ENCODE measurements at places on chromosomes 2 and 18.
A peak's percentile ranks its signal among the peaks of the same experiment; 100 is the strongest.

- DNase-seq: no peak
Observed at GRCh38 chr18:37854396-37854795, 288.8 kb upstream of the CELF4 start.

DNA sequence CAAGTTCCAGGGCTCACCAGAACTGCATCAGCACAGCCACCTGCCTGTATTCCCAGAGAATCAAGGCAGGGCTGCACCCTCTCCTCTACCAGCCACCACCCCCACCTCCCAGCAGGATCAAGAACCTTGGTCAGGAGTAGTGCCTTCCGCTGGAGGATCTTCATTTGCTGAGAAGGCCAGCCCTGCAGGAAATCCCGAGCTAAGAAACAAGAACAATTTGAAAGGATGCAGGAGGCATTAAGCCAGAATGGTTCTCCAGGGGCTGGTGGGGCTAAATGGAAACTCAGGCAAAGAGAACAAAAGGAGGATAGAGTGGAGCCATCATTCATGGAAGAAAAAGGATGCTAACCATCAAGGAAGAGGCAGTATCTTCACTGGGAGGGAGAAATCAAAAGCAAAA, 147.3 kb upstream of the SLC14A2 start:
- no peak for DNase-seq

DNA sequence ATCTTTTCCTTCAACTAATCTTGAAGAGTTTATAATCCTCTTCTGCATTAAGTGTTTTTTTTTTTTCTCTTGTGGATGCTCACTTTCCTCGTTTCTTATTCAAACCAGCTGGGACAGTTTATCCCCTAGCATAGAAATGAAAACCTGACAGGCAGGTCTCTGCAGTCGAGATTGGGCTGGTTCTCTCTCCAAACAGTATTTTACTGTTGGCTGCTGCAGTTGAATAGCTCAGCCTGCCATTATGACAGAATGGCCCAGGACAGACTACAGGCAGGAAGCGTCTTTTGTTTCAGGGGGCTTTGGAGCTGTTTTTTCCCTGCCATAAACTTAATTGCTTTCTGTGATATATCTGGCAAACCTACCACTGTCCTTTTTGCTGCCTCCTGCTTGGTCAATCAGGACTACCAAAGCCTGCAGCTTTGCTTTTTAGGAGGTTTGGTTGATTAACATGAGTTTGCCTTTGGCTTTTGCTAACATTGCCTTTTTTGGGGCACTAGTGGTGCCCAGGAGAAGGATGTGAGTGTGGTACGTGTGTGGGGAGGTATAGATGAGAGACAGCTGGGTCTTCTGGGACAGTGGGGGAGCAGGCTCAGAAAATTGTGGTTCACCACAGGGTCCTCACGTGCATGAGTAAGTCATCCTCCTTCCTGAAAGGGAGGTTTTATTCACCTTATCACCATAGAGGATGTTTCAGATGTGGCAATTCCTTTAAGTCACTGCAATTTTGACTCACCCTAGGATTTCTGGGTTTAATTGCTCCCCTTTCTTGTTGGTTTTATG, 128.7 kb downstream of the LYPD6B start:
- DNase-seq: no peak

DNA sequence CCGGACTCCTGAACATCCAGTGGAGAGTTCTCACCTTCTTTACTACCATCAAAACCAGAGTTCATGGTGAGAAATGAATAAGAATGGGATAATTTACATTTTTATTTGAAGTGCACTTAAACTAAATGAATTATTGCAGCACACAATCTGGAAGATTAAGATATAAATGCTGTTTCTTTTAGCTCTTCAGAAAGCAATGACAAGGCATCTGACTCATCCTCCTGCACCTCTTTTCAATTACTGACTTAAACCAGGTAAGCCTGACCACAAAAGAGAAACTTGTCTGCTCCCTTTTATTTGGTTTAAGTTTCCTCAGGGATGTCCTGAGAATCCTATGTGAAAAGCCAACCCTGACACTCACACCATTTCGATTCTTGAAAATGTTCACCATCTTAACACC, 720 bp upstream of the DSC2 start:
- no peak for DNase-seq

DNA sequence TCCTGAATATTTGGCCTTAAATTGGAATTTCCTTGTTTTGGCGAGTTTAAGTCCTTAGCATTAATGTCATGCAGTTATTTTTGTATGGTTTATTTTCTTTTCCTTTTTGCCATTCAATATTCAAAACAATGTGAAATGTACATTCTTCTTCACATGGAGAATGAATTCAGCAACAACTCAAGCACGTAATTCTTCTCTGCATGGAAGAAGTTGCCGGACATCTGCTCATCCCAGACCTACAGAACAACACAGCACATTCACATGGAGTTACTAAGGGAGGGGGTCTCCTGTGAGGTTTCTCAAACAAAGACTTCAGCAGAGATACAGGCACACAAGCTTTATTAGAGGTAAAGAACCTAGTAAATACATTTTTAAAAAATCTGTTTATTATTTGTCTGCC, 236.8 kb downstream of the SATB2 start:
- no peak for DNase-seq

DNA sequence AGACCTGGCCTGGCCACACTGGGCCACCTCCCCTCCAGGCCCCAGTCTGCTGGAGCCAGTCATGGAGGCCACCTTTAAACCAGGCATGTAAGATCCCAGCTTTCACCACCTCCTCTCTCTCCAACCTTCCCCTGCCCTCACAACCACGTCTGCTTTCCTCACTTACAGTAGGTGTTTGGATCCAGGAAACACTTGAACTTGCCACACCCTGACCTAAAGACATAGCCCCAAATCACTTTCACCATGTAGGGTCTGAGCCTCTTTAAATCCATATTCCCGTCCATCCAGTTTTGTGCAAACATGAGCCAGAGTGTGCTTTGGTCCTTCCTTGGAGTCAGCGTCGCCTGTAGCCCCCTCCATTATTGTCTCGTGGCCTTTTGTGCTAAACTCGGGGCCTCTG, 66.8 kb downstream of the NRP2 start:
- DNase-seq: no peak

GRCh38 chr2:211055438-211055837, 499.0 kb downstream of the CPS1 start:
- DNase-seq: no peak

GRCh38 chr18:50395093-50395492, 20.2 kb downstream of the SKA1 start:
- DNase-seq: no peak

- DNase-seq: no peak
Observed at GRCh38 chr2:239903803-239904202, 121.3 kb downstream of the NDUFA10 start.

GRCh38 chr2:176542476-176542875, 273.2 kb downstream of the MTX2 start:
- DNase-seq: no peak

DNA sequence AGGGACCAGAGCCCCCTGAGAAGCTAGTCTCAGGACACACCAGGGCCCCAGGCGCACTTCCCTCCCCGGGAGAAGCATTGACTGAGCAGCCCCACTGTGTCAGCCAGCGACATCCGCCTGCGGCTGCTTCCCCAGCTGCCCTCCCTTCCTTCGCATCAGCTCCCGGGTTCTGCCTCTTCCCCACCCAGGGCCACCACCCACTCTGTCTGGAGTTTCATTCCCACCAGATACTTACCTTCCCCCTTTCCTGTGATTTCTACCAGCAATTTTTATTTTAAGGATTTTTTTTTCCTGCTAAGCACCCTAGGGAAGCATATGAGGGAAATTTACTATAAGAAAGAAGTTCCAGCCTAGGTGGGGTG, 99.2 kb downstream of the SMAD7 start:
- DNase-seq: no peak

DNA sequence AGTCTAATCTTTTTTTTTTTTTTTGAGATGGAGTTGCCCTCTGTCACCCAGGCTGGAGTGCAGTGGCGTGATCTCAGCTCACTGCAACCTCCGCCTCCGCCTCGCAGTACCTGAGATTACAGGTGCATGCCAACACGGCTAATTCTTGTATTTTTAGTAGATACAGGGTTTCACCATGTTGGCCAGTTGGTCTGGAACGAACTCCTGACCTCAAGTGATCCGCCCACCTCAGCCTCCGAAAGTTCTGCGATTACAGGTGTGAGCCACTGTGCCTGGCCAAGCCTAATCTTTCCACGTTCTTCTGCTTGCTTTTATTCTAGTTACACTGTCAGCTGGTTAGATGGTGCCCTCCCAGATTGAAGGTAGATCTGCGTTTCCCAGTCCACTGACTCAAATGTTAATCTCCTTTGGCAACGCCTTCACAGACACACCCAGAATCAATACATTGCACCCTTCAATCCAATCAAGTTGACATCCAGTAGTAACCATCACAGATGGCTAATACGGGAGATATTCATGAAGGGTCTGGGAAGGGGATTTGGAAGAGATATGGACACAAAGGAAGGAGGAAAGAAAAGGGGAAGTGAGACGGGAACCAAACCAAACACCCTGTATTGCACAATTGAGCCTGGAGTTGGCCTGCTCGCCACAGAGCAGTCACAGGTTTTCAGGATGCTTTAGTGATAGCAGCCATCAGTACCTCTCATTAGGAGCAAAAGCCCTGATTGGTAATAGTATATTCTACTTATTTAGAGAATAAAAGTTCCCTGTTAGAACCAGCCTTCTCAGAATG, 229.8 kb downstream of the PIK3C3 start:
- no peak for DNase-seq

DNA sequence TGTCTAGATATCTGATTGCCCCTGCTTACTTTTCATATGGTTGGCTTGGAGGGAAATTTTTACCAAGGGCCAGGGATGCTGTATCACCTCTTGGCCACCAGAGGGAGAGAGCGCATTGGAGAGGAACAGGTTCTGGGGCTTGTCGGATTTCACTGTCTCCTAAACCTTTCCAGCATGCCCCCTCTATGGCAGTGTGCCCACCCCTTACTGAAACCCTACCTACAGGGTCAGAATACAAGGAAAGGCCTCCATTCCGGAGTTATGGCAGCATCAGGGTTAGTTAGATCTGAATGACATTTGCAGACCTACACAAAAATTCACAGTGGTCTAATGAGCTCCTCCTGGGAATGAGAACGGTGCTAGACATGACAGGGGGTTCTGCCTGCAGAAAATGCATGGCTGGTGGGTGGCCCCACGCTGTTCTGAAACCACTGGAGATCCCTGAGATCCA, 5.8 kb downstream of the SLC14A2 start:
- peak; percentile 43 for DNase-seq

- no peak for DNase-seq
Observed at GRCh38 chr2:160376576-160376975, 117.0 kb downstream of the RBMS1 start.

GRCh38 chr18:9906481-9906880, 7.3 kb upstream of the VAPA start:
- no peak for DNase-seq

GRCh38 chr2:108253106-108253505, 13.3 kb downstream of the SULT1C3 start:
- DNase-seq: no peak

GRCh38 chr2:11074246-11074820, 80.9 kb upstream of the SLC66A3 start:
- DNase-seq: no peak

- DNase-seq: no peak
Observed at GRCh38 chr2:152647552-152647951, 69.7 kb downstream of the PRPF40A start.

GRCh38 chr2:198232281-198232680, 427.9 kb downstream of the PLCL1 start:
- no peak for DNase-seq

- DNase-seq: no peak
Observed at GRCh38 chr2:19669126-19669525, 232.7 kb downstream of the TTC32 start.

DNA sequence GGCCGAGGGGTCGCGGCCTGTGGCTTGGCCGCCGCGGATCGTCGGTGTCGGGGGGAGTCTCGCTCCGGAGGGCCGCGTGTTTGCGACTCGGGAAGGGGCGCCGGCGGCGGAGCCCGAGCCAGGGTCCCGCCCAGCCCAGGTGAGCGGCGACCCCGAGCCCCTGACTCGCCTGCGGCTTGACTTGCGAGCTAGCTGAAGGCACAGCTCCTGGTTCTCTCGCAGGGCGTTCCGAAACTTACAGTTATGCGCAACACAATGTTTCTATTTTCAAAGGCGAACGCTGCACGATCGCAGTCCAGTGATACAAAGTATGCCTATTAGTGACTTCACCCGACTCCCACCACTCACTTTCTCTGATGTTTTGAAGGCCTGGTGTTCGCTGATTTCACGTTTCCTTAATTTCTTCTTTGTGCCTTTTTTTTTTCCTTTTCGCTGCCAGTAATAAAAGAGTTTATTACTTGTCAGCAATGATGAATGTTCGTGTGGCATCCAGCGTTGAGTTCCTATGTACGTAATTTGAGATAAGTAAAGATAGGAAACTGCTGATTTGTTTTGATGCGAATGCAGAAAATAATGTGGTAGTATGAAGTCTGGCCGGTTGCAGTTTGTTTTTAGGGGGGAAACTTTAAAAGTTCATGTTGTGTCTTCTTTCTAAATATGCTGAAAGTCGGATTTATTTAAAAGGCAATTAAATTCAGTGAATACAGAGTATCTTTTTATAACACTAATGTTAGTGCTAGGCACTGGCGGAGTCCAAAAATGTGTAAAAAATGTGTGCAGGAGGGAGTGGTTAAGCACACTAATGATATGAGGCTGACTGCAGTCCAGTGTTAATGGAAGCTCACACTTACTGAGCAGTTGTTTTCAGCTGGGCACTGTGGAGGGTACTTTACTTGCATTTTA, 706 bp downstream of the UBXN2A start:
- DNase-seq: no peak

- DNase-seq: no peak
Observed at GRCh38 chr18:4245456-4245855, 209.7 kb downstream of the DLGAP1 start.

DNA sequence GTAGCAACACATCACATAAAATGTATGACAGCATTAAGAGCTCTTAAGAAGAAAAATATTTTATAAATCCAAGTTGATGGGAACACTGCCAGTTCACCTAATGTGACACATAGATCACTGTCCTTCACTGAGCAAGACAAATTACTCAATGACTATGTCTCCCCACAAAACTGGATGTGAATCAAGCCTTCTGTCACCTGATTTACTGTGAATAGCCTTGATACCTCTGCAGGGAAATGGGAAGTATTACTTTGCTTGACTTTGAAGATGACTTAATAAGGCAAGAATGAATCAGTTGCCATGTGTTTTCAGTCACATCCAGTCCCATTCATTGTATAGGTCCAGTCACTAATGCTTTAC, 94.6 kb downstream of the NYAP2 start:
- DNase-seq: no peak
